Central memory CD4-positive, alpha-beta T cell (primary cell): ENCODE measurements at places on chromosomes 2 and 18.

- DNase-seq, result no peak
Measured at GRCh38 chr2:162475661-162476060, 131.7 kb downstream of the GCA start.

- DNase-seq, result no peak
Measured at GRCh38 chr2:168719446-168719845, 83.0 kb upstream of the NOSTRIN start.

GRCh38 chr18:8106603-8107002 lies 502.6 kb upstream of the RAB12 start:
- DNase-seq, result no peak

GRCh38 chr18:54845787-54846186 lies 17.5 kb downstream of the RAB27B start:
- no peak for DNase-seq

DNA sequence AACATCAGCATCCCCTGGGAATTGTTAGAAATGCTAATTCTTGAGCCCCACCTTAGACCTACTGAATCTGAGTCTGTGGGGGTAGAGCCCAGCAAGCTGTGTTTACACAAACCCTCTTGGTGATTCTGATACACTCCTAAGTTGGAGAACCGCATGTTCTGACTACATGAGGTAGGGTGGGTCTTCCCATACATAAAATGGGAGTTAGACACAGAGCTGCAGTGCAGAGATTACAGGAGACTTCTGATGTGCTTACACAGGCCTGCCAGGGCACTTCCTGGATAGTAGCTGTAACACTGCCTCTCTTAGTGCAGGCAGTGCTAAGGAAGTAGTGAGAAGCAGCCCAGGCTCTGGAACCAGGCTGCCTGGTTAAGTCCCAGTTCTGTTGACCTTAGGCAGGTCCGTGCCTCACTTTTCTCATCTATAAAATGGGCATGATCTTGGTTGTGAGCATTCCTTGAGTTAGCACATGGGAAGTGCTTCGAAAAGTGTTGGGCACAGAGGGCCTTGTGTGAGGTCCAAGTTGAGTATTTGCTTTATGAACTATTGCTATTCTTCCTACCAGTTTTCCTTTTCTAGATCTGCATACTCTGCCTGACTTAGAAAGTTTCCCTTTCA lies 67.3 kb downstream of the GLI2 start:
- DNase-seq, result no peak

- no peak for DNase-seq
Measured at GRCh38 chr18:61334491-61334850, 1.2 kb downstream of the CDH20 start.

DNA sequence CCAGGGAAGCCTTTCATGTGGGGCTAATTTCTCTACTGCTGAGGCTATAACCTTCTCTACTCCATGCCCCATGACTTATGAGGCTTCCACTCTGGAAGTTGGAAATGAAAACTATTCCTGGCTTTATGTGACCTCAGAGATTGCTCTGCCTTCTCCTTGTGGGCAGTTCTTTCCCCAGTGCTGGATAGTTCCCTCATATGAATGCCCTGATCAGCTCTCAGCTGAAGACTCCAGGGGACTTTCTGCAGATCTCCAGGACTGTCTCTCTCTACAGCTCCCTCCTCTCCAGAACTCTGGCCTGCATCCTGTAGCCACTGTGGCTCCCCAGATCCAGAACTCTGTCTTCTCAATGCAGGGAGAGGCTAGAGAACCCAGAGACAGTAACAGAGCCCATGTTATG lies 235.1 kb downstream of the SEPTIN10 start:
- no peak for DNase-seq

DNA sequence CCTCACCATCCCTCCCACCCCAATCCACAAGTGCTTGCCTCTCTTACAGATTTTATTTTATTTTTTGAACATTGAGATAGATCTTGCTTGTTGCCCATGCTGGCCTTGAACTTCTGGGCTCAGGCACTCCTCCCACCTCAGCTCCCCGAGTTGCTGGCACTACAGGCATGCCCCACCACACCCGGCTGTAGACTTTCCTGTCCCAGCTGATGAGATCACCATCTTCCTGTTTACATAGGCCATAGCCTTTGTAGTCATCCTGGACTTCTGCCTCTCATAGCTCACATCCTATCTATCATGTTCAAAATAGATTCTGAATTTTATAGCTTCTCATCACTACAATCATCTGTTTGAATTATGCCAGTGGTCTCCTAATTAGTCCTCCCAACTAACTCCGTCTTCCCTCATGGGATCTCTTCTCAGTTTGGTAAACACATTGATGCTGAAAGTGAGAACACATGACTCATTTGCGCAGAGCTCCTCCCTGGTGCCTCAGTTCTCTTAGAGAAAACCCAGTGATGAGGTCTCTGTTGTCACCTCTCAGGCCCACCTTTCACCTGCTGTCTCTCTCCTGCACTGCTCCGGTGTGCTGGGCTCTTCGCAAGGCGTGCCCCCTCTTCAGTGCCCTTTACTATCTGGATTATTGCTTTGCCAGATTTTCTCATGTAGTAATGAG lies 243.0 kb downstream of the ZNF407 start:
- no peak for DNase-seq

- DNase-seq, result no peak
Measured at GRCh38 chr2:178197791-178198190, 3.5 kb downstream of the OSBPL6 start.

DNA sequence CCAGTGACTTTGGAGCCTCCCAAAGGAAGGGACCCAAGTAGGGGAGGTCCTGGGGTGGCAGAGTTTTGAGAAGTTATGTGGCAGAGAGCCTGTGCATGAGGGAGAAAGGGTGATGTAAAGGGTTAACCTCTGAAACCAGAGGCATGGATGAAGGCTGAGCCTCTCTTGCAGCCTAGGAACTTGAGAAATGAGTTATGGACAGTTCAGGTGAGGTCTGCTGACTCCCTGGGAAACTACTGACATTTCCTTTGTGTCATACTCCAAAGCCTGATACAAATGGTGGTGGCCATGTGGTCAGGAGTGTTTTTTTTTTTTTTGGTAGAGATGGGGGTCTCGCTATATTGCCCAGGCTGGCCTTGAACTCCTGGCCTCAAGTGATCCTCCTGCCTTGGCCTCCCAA lies 12.4 kb upstream of the GNLY start:
- no peak for DNase-seq

GRCh38 chr18:54269893-54270844 lies 852 bp downstream of the POLI start:
- peak; percentile 28 for DNase-seq

GRCh38 chr2:170503563-170503962 lies 211.6 kb upstream of the SP5 start:
- DNase-seq, result no peak

- no peak for DNase-seq
Measured at GRCh38 chr2:2146969-2147900, 183.8 kb downstream of the MYT1L start.

DNA sequence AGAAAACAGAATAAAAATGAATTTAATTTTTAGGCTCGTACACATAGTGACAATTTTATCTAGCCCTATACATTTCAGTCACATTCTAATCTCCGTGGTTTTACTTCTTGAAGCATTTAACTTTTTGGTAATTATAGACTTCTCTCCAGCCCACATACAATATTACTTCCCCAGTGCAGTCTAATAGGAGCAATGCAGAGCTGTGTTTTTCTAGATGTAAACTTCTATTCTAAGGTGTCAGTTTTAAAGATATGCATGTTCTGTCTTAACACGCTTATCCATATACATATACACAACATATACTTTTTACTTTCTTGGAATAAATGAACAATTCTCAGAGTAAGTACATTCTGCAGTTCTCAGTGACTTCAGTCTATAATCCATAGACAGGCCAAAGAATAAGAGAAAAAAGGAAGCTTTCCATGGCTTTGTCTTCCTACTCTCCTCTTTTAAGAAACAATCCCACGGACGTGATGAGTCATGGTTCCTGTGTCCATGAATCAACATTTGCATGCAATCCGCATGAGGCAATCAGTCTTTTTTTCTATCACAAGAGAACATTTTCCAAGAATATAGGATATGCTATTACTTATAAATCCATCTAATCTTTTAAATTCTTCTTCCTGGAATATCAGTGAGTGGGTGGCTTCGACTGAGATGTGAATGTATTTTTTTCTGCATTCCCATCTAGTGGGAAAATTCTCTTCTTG lies 42.8 kb downstream of the CCDC102B start:
- no peak for DNase-seq

DNA sequence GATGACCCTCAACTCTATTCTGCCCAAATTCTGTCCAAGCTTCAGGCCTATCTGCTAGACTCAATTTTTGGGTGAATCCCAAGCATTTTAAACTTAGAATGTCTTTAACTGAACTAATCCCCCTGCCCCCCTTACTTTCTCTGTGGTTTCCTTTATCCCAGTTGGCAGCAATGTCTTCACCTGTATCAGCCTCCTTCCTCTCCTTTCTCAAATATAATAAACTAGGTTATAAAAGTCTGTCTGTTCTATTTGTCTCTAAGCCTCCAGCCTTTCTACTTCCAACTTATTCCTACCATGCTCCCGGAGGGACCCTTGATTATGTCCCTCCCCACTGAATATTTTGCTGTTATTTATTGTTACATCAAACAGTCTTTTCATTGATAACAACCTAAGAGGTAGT lies 375.5 kb upstream of the TRIB2 start:
- DNase-seq, result no peak

GRCh38 chr2:43021791-43022509 lies 204.5 kb downstream of the ZFP36L2 start:
- DNase-seq, result no peak

DNA sequence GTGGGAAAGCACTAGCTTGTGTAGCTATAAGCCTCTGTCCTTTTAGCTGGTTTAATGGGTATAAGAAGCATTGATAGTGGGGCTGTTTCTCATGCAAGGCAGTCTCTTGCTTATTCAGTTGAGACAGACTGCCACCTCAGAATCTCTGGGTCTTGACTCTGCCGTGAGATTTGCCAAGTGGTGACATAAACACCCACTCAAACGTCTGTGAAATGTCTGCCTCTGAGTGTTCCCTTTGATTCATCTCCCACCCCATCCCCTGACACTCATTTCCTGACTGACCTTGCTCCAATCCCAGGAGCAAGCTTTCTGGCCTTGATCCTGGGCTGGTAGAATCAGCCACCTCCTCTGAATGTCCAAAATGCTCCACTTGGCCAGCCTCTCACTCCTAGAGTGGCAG lies 141.9 kb upstream of the RBMS1 start:
- DNase-seq, result no peak

DNA sequence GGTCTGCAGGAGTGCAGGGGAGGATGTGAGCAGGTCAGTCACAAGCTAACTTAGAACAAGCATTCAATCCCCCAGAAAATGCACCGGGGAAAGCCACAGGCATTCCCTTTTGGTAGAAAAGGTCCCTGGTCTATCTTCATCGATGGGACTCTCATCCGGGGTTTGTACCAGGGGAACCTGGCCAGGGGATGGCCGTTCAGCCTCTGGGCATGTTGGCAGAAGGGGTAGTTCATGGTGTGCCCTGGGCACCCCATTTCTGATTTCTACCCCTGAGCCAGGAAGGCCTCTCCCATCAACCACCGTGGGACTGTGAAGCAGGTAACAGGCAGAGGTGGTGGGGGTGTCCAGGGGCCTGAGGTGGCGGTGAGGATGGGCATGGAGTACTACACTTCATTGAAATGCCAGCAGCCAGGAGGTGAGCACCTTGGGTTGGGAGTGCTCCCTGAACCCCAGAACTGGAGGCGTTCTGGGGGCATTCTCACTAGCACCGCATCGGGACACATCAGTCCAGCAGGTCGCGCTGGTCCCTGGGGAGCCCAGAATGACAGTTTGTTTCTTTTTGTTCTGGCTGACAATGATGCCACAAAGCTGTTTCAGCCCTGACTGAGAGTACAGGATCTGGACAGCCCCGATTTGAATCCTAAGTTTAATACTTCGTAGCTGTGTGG lies 172.3 kb downstream of the SMAD7 start:
- no peak for DNase-seq

- no peak for DNase-seq
Measured at GRCh38 chr18:35247412-35248249, 6.8 kb downstream of the ZNF397 start.

DNA sequence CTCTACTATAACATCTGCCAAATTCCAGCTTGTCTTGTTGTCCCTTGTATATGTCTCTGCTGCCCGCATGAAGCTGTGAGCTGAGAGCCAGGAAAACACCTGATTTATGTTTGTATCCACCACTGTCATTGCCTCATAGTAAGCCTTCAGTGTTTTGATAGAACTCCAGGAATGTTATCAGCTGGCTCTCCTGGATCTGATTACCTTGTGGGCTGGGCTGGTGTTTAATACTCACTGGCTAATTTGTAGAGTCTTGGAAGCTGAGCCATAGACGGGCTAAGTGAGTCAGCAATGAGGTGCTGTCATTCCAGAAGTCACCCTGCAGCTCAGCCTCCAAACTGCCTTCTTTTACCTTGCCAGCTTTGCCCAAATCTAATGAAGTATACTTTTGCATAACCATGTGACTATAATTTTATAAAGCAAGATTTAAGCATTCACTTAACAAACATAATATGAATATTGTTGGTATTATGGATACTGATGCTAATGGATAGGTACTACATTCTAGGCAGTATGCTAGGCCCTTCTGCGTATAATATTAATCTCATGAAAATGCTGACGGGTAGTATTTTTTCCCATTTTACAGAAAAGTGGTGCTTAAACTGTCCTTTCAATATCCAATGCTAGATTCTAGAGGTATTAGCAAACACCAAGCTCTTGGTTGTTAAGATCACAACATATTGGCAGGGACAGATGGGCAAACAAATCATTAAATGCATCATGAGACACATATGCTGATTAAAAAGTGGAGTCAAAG lies 62.7 kb upstream of the GATA6 start:
- DNase-seq, result no peak

DNA sequence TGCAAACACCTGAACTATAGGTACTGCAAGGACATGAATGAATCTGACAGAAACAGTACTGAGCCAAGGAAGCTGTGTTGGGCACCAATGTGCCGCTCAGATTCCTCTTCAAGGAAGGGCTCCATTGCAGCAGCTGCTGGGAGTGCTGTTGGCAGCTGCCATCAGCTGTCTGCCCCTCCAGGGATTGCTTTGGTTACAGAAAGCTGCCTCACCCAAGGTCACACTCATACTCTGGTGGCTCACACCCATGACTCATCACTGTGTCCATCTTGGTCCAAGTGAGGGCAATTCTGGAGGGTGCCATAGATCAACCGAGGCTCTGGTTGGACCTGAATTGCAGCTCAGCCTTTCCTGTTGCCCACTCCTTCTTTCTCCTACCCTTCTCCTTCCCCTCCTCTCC lies 24.4 kb upstream of the TRPM8 start:
- DNase-seq, result no peak

DNA sequence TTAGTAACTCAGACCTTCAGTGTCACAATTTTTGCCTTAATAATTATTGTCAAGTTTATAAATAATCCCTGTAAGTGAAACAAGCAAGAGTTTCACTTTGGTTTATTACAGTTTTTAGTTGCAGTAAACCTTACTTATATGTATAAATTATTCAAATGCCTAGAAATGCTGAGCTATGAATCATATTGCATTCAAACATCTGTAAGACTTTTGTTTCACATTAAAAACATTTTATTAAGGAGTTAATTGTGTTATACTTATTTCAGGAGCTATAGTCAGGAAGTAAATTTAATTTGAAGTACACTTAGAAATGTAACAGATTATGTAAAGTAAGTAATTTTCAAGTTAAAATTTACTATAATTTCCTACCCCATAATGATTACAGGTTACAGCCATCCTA lies 3.9 kb upstream of the ETAA1 start:
- no peak for DNase-seq
